Occipital lobe (tissue), 3 donors: ENCODE measurements at places on chromosomes 1 and 21. TPM values are rescaled to one million over a fixed set of nuclear protein-coding genes. Genes with fewer than 3 reads are reported as not detected.

HENMT1 gene
- 28.1 TPM for total RNA-seq

VWA5B1 gene
- total RNA-seq: 0.16 TPM

C1orf74 gene
- total RNA-seq: 2.8 TPM

CACNA1S gene
- total RNA-seq: under 0.01 TPM

S100A9 gene
- 26.5 TPM for total RNA-seq

LCE1D gene
- total RNA-seq: not detected

MFAP2 gene
- 5.6 TPM for total RNA-seq

PLEKHA6 gene
- total RNA-seq: 7.5 TPM

KRTAP10-9 gene
- not detected for total RNA-seq

CELA3B gene
- not detected for total RNA-seq

SELL gene
- total RNA-seq: 0.47 TPM
